Astrocyte of the cerebellum (primary cell): ENCODE measurements at places on chromosomes 3 and 15.

- no peak for DNase-seq
Measured at GRCh38 chr15:63210151-63211091, 21.0 kb downstream of the RAB8B start.

DNA sequence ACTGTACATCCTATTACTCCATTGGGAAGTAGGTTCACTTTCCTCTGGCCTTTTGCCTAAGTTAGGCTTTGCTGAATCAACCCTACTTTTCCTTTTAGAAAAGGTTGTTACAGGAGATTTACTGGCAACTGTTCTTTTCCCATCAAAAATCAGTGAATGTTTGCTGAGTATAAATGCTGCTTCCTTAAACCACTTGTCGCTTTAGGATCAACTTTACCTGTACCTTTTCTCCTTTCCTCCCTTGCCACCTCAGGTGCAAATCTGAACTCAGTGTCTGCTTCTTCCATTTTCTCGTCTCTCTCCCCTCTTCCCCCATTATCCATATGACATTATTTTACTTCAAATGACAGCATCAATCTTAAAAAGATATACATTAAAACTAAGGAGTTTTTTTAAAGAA lies 69.5 kb upstream of the GOLGA6B start:
- DNase-seq = no peak

DNA sequence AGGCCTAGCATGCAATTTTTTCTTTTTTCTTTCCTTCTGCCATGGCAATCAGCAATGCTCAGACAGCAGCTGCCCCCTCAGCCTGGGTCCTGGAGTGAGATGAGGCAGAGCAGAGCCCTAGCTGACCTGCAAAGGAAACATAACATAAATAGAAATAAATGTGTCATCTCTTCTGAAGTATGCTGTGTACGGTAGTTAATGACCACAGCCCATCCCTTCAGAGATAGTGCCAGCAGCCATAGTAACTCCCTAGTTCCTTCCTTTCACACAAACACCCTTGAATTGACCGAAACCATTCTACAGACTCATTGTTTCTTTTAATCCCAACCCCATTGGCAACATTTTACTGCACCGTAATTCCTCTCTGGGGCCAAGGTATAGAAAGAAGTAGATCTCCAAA lies 8.4 kb upstream of the CD47 start:
- no peak for DNase-seq

GRCh38 chr15:76206325-76206976 lies 104.8 kb downstream of the ETFA start:
- DNase-seq = peak; percentile 46

DNA sequence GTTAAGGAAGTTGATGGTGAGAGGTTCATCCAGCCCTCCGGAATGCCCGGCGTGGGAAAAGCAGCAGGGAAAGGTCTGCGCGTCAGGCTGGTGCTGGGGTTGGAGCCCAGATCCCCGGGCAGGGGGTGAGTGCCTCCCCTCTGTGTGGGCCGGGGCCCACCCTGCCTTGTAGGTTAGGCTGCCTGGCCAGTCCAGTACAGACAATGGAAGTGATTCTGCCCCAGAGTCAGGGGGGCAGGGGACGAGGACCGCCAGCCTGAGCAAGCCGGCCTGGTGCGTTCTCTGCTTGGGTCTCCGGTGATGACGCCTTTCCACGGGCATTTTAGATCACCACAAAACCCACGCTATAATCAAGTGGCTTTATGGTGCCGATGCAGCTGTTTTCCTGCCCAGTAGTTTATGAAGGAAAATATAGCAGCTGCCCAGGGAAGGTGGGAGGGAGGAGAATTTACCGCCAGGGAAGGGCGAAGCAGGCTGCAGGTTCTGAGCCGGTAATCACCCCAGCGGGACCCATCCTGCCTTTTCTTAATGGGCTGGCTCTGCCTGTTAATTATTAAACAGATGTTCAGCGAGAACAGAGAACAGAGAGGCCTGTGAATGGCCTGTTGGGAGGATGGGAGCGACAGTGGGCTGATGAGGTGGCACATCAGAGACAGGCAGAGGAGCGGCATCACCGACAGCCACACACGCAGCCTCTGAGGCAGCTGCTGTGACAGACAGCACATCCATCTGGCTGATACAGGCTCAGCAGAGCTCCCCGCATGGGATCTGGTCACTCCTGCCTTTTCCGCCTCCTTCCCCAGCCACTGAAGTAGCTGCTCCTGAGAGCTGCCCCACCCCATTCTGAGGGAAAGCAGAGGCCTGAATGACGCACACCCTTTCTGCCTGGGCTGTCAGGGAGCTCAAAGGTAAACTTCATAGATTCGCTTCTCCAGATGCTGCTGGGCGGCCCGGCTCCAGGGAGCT lies 35.2 kb downstream of the BDH1 start:
- no peak for DNase-seq

DNA sequence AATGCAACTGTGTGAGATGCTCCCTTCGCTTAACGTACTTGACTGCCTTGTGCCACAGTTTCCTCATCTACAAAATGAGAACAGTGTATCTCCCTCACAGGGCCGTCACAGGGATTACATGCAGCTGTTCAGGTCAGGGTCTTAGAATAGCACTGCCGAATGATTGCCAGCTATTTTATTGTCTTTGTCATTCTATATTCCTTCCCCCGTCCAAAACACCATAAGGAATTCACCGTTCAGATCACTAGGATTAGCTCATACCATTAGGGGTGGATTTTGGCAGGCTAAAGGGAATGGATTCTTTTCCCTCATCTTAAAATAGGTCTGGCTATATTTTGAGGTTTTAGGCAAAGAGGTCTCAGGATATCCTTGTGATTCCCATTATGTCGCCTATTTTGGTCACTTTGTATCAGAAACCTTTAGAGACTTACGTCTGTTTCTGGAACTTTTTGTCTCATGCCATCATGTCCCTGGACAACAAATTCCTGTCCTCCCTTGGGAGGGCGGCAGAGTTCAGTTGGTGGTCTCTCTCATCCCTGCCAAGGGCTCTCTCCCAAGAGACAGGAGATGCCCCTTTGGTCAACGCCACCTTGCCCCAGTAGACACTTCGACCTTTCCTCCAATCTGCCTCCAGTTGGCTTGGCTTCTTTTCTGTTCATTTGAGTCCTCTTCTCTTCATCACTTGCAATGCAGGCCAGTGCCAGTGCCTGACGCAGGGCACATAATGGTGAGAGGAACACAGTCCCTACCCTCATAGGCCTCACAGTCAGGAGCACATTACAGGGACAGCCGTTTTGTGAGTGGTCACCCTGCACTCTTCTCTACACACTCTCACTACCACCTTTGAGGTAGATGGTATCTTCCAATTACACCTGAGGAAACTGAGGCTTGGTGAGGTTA lies 171.6 kb upstream of the BHLHE40 start:
- no peak for DNase-seq

- no peak for DNase-seq
Measured at GRCh38 chr3:194758716-194759115, 73.0 kb downstream of the FAM43A start.

- no peak for DNase-seq
Measured at GRCh38 chr15:80594091-80594889, 100.8 kb upstream of the ABHD17C start.

DNA sequence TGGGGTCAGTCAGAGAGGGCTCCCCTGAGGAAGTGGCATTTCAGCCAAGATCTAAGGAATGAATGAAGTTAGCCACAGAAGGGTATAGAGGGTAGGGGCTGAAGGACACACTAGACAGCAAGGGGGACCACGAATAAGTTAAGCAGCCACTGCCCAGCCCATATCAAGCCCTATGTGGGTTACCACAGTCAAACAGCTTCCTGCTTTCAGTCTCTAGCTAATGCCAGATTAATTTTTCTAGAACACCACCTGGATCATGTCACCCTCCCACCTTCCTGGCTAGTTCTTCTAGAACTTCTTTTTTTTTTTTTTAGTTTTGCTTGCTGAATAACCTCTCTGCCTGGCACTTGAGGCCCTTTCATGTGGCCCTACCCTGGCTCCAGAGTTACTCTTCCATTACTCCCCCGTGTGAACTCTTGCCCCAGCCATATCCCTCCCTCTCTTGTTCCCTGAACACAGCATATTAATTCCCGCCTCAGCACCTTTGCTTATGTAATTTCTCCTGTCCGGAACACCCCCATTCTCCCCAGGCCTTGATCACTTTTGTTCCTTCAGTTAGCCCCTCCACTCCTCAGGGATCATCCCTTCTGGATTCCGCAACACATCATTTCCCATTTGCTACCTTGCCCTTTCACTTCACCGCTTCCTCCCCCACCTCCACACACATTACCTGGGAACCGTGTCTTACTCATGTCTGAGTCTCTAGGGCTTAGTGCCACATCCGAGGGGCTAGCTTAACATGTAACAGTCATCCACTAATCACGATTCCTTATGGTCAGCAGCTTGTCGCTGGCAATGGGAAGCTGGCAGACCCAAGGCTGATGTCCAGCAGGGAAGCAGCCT lies 20.6 kb upstream of the BNC1 start:
- DNase-seq = no peak

- no peak for DNase-seq
Measured at GRCh38 chr15:65072027-65072426, 4.2 kb upstream of the RASL12 start.

DNA sequence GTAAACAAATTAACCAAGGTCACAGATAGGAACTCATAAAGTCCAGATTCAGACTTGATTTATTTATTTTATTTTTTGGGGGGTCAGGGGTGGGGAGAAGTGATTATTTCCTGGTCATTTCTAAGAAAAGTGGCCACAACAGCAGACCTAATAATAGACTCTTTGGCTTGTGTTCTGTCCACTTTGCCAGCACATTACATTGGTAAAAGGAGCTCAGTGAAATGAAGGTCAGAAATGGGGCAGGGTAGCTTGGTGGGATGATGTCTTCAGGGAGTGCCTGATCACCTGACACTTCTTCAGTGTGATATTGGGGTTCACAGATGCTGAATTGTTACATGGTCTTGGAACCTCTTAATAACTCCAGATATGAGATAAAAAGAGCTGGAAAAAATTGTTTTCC lies 10.1 kb downstream of the VPS8 start:
- no peak for DNase-seq

- no peak for DNase-seq
Measured at GRCh38 chr15:80823995-80824394, 44.8 kb downstream of the CEMIP start.

- DNase-seq = no peak
Measured at GRCh38 chr15:29066838-29067237, 181.1 kb downstream of the APBA2 start.

GRCh38 chr3:100020876-100021644 lies 93.2 kb downstream of the FILIP1L start:
- no peak for DNase-seq

GRCh38 chr3:42102571-42102970 lies 11.4 kb downstream of the TRAK1 start:
- DNase-seq = no peak
